Esophagus squamous epithelium (tissue), 5 donors: ENCODE measurements at places on chromosomes 2 and 18.

GRCh38 chr2:20111311-20112131 lies 60.1 kb upstream of the LAPTM4A start:
- DNase-seq, result no peak

DNA sequence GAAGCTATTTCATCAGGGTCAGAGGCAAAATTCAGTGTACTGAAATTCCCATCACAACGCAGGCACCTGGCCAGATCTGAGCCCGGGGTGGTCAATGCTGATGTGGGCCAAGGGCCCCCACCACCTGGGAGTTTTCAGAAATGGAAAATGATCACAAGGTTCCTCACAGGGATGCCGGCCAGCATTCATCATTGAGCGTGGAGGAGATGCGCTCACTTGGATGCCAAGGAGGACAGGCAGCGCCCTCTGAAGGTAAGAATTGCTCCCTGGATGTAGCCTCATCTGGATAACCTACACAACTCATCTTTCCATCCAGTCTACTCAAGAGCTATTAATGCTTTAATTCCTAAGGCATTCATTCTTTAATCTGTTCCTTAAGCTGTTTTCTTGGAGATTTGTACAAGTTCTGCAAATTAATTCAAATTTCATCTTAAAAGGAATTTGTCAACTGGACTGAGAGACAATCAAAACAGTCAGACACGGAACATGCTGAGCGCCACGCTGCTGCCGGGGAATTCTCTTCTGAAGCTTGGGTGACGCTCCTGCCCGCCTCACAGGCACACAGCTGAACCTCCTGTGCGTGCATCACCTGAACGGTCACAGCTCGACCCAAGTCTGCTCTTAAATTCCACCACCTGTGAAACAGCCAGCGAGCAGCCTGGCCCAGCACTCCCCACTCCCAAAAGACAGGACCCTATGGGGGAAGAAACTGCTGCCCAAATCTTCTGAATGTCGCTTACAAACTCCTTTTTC lies 206.7 kb downstream of the HDAC4 start:
- no peak for DNase-seq

DNA sequence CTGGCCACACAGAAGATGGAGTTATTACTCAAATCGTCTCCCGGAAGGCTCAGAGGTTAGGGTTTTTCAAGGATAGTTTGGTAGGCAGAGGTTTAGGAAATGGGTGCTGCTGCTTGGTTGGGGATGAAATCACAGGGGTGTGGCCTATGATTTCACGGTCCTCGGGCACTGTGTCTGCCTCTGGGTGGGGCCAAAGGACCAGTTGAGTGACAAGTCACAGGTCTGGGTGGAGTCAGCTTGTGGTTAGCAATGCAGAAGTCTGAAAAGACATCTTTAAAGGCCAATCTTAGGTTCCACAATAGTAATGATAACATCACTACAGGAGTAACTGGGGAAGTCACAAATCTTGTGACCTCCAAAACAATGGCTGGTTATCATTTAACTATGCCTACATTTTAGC lies 387.8 kb downstream of the ZNF521 start:
- DNase-seq, result no peak

DNA sequence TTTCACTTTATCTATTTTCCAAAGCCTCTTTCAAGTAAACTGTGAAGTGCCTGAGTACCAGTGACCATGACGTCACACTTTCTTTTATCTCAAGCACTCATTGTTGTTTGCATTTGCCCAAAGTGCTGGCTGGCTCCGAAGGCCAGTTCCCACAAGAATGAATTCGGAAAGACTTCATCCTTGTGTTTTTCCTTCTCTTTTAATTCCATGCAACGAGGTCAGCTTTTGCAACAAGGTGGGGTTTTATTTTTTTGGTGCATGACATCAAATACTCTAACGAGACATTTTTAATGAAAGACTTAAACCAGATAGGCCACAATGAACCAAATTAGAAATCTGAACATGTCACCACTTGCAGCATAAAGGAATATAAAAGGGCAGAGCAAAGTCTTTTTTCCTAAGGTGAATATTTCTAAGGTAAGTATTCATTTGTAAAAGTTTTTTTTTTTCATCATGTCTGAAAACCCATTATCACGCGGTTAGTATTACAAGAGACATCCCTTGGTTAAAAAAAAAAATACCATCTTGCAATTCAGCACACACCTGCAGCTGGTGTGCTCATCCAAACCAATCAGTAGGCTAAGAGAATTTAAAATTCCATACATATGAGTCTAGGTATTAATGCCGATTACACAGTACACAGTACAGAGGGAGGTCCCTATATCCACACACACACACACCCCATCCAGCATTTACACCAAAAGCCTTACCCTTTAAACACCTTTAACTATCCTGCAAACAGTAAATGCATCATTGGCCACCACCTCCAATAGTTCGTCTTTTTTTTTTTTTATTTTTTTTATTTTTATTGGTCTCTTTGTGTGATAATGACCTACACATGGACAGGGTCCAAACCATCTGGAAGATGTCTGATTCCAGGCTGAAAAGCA lies 2.3 kb downstream of the ARL4C start:
- DNase-seq, result no peak

GRCh38 chr2:100924520-100925451 lies 77.3 kb upstream of the RPL31 start:
- no peak for DNase-seq

DNA sequence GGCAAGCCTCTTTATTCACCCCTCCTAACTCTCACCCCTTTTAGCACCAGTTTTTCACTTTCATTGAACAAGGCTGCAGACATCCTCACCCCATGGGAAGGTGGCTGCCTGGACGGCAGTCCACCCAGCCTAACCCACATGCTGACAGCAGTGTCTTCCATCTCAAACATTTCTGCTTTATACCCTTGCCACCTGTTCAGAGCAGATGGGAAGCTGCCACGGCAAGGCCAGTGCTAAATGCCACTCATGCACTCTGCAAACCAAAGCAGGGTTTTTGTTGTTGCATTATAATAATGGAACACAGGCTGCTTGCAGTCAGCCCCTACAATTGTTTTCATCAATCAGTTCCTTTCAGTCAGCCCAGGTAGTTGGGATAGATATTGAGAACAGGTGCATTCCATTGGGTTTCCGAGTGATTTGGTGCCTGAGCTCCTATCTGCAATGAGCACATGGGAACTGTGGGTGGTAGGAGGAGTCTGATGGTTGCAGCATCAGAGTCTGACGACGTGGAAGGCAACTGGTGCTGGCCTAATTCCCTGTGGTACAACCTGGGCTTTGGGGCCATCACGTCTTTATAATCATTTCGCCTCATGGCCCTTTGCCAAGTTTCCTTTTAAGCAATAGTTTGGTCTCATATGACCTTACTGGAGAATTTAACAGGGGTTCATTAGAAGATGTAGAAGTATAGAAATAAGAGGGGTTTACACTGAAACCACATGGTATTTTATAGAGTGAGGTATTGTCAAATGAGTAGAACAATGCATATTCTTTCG lies 252.5 kb upstream of the SP5 start:
- no peak for DNase-seq

DNA sequence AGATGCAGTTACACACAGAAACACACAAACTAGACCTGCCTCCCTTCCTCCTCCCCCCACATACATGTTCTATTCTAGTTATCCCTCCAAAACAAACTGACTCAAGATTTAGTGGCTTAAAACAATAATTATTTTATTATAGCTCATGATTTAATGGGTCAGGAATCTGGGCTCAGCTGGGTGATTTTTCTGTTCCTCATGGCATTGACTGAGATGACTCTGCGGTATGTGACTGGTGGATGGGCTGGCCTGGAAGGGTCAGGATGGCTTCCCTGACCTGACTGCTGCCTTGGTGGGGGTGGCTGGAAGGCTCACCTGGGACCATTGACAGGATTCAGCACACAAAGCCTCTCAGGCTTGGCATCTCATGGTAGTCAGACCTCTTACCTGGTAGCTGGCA lies 33.7 kb upstream of the NTSR2 start:
- no peak for DNase-seq

GRCh38 chr18:79326413-79327198 lies 69.1 kb upstream of the NFATC1 start:
- DNase-seq, result no peak

DNA sequence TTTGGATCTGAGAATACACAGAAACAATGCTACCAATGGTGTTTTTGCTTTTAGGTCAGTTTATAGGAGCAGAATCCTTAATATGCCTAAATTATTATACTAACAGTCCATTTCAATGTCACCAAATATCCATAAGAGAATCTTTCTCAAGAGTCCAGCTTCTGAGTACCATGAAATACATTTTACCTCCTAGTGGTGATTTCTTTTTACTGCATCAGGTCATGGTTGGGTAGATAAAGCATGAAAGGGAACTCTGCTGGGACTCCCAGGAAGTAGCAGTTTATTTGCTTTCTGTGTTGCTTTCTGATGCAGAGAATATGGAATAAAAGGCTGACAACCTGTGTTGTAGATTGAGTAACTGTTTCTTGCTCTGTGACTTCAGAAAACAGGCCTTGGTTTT lies 115.6 kb downstream of the PPP1R1C start:
- no peak for DNase-seq

- DNase-seq, result no peak
Observed at GRCh38 chr2:239433777-239434403, 33.1 kb upstream of the HDAC4 start.

DNA sequence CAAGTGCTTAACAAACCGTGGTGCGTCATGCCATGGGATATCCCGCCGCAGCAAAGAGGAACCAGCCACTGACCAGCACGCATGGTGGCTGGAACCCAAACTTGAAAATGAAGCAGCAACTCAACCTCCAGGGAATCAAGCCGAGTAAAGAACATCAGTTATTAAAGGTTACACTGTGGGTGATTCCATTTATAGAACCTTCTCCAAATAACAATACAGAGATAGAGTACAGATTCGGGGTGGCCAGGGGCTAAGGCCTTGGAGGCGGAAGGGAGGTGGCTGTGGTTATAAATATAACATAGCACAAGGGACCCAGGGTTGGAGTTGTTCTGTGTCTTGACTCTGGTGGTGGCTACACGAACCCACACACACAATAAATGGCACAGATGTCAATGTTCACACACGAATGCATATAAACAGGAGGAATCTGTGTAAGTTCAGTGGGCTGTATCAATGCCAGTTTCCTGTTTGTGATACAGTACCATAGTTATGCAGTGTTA lies 123.1 kb downstream of the EIPR1 start:
- no peak for DNase-seq

GRCh38 chr2:14422426-14422825 lies 210.1 kb upstream of the LRATD1 start:
- no peak for DNase-seq

DNA sequence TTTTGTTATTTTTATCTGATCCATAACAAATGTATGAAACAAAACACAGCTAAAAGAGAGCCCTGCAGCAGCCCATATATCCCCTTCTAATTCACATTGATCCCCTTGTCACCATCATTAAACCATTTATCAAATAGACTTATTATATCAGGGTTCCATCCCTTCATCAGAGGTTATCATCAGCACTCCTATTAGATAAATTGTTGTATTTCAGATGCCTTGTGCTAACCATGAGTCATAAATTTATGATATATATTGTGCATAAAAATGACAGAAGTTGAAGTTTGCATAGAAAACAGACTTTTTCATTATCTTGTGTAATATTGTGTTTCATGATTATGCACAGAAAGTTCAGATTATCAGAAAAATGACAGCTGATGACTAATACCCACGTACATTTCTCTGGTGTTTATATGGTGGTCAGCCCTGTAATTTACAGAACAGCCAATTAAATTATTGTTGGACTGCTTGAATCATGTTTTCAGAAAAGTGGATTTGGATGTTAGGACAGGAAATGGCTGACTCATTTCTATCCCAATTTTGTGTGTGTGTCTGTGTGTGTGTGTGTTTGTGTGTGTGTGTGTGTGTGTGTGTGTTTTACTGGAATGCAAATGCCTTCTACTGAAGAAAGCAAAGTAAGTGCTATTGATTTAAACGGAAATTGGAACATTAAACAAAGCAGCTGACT lies 80.9 kb downstream of the PPP1R1C start:
- DNase-seq, result no peak

GRCh38 chr18:59272891-59273758 lies at the start of gene RAX:
TSS of gene RAX (minus strand) at chr18:59273454. CDS start at chr18:59273206, 248 bp downstream.
- DNase-seq, result no peak

DNA sequence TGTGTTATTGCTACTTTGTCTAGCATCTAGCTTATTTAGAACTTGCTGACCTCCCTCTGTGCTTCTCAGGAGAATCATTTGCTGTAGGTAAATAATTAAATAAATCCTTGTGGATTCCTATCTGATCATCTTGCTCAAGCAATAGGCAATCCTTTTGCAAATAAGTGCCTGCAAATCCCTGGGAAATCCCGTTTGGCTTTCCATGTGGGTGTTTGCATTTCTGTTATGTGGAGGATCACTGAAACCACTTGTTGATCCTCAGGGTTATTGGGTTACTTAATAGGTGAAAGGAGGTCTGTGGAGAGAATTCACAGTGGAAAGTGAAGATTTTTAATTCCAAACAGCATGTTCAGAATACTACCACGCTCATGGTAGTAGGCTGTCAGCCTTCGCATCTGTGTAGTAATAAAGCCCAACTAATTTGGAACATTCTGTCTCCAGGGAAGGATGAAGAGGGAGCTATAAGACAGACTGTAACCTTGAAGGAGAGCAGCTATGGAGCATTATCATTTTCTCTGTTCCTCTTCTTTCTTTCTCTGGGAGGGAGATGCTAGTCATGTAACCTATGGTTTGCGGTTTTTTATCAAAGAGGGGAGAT lies 72.5 kb downstream of the GULP1 start:
- no peak for DNase-seq

GRCh38 chr2:26757873-26758789 lies 6.0 kb upstream of the SLC35F6 start:
- DNase-seq, result no peak

GRCh38 chr2:27323596-27324285 lies 844 bp upstream of the MPV17 start:
- DNase-seq, result no peak

GRCh38 chr18:57107140-57107832 lies 39.6 kb upstream of the BOD1L2 start:
- DNase-seq, result no peak

DNA sequence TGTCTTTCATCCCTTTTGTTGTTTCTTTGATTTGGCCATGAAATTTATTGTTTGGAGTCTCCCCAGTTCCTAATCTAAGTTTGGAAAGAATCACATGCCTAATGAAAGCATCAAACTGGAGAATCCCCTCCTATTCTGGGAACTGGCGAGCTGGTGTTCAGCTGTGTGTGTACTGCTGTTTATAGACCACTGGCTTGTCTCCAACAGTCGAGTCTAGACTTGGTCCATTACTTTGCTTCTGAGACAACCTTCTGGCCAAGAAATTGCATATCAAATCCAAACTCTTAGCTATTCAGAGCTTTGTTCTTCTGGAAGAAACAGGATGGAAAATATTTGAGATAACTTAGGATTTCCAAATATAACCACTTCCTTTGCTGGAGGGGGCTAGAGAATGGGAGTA lies 111.5 kb upstream of the THSD7B start:
- DNase-seq, result no peak

- no peak for DNase-seq
Observed at GRCh38 chr18:77063260-77063659, 69.3 kb downstream of the MBP start.

GRCh38 chr2:160349306-160349705 lies 144.3 kb downstream of the RBMS1 start:
- no peak for DNase-seq
